ENCODE measurements at places on chromosomes 1 and 21.

DNA sequence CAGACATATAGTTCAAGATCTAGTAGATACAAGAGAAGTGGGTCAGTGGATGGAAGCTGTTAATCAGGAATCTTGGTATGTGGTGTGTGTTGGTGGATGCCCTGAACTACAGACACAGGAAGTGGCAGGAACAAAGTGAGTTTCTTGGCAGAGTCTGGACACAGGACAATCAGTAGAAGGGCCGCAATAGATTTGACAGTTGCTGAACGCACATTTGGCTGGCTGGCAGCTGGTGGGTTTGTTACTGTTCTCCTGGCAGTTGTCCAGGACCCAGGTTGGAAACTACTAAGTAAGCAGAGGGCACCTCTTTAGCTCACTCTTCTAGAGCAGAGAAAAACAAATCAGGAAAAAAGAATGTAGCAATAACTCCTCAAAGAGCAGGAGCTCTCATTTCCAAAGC, 13.2 kb downstream of the KRTAP26-1 start:
- no peak for DNase-seq

- no peak for DNase-seq
Observed at GRCh38 chr1:172351346-172351745, 69.1 kb upstream of the C1orf105 start.

GRCh38 chr21:28936036-28936435, 56.6 kb downstream of the LTN1 start:
- peak; percentile 54 for DNase-seq

GRCh38 chr1:70963374-70963773, 84.2 kb downstream of the PTGER3 start:
- no peak for DNase-seq

DNA sequence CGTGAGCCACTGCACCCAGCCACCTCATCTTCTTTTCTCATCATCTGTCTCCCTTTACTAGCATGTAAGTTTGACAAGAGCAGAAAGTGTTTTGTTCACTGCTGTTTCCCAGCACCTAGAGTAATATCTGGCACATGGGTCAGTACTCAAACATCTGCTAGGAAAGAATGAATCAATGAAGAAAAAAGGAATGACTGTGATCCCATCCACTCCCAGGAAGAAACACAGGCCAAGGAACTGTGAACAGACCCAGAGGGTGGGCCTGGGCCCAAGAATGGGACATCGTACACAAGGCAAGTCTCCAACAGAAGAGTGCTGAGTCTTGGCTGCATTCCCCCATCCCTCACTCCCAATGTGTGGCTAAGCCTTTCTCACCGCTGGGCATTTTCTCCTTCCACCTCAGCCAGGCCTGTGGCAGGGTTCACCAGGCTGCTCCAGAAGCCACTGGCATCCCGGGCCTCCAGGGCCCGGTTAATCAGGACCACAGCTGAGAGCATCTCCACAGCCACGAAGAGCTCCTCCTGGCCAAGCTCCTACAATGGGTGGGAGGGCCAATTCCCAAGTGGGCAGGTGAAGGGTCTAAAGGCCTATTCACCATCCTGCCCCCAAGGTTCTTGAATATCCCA, 18.4 kb downstream of the IQGAP3 start:
- no peak for DNase-seq

DNA sequence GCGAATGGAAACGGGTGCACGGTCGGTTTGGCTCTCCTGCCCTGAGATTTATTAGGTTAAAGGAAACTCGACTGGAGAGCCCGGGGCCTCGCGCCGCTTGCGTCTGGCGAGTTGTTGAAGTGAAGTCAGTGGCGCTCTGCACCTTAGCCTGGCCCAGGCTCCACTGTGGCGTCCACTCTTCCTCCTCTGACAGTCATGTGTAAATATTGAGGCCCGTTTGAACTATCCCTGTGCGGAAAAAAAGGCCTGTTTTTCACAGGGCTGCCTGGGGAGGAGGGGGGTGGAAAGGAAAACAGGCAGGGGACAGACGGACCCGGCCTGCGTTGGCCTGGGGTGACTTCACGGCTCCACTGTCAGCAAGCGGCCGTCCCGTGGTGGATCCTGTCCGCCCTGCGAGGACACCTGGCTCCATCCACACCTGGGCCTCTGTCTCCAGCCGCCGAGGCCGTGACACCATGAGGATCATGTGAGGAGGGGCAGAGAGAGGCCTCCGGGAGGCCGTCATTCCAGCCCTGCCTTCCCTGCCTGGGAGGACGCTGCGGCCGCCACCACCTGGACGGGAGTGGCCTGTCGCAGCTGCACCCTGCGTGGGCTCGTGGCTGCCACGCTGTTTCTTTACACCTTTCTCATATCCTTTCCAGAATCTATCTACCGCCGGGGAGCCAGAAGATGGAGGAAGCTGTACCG, 59.8 kb downstream of the FAAP20 start:
- no peak for DNase-seq

GRCh38 chr1:70487910-70488665, 77.0 kb downstream of the CTH start:
- no peak for DNase-seq

DNA sequence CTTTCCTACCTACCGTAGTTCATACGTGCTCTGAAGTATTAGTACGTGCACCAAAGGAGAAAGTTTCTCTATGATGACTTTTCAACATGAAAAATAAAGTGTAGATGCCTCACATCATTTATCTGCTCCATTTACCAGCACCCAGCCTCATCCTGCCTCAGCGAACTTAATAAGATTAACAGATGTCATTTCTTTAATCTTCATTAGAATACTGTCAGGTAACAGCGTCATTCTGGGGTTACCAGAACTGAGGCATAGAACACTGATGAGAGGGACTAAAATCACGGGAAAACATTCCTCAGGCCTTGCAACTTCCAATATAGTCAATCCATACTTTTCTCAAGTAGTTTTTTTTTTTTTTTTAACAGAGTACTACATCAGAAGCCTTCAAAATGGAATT, 43.2 kb upstream of the DISC1 start:
- no peak for DNase-seq

- peak; percentile 70 for DNase-seq
Observed at GRCh38 chr1:39098546-39099250, 72.5 kb downstream of the NDUFS5 start.

GRCh38 chr21:36323032-36323431, 3.0 kb downstream of the MORC3 start:
- DNase-seq = no peak

DNA sequence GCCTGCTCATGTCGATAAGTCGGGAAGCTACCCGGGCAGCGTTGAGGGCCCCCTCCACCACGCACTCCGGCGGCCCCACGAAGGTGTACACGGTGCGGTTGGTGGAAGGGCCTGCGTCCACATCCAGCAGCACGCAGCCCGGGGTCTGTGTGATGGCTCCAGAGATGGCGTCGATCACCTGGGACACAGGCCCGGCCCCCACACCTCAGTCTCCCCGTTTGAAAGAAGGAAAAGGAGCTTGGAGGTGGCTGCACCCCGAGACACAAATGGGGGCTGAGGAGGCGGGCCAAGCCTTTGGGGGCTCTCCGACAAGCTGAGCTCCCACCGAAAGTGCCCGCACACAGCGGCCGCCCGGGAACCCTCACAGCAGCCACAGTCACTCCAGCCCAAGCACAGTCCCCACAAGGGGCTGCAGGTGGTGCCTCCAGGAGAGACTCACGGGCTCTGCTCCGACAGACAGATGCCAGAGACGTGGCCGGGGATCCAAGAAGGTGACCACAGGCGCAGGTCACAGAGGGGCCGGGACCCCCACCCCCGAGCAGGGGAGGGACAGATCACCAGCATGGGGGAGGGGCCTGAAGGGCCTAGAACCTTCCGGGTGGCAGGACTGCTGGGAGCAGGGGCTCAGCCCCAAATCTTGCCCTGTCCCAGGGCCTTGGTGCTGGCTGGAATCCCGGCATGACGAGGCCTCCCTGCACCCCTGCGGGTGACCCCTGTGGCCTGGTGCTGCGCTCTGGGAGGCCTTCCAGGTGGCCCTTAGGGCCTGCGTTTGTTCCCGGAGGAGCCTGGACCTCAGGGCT, 1.0 kb downstream of the FTCD start:
- DNase-seq = no peak

DNA sequence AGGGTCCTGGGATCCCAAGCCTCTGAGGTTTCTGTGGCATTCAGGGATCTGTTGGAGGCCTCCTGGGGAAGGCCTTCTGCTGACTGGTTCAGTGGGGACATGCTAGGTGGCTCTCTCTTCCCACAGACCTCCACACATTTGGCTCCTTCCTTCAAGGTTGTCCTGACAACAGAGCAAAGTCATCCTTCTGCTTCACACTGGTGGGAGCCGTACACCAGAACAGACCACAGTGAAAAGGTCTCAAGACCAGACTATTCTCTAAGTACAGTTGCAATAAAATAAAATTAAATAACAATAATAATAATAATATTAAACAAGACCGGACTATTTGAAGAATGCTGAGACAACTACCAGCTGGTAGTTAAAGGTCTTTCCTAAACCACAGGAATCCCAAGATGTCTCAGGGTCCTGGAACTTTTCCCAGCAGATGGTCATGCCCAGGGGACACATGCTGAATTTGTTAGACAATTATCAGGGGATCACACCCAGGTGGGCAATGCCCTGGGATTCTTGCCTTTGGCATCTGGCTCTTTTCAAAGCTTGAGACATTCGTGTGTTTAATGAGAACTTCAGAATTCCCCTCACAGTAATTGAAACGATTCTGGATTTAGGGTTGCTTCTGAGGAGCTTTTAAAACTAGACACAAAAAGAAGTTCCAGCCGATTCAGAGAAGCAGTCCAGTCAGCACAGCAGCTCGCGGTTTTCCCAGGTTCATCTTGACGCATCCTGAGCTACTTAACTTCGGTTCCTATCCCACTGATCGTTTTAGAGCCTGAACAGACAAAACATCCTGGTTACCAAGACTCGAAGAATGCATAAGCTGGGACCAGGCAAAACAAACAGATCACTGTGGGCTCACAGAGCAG, 22.9 kb downstream of the HTR1D start:
- peak; percentile 84 for DNase-seq

DNA sequence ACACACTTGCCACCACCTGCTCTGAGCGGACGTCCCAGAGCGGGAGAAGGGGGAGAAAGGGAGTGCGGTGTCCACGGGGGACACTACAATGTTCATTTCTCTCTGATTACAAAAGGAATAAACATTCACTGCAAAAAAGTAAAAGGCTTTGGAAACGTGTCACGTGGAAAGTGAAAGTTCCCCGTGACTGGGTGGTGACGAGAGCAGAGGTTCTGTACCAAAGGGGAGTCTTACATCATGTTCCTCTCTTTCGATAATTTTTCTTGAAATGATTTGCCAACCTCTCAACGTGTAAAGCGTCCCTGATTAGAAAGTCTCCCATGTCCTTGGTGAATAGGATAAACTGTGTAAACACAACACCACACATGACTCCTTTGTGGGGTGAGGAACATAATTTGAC, 22.0 kb upstream of the PRDM15 start:
- DNase-seq = no peak

DNA sequence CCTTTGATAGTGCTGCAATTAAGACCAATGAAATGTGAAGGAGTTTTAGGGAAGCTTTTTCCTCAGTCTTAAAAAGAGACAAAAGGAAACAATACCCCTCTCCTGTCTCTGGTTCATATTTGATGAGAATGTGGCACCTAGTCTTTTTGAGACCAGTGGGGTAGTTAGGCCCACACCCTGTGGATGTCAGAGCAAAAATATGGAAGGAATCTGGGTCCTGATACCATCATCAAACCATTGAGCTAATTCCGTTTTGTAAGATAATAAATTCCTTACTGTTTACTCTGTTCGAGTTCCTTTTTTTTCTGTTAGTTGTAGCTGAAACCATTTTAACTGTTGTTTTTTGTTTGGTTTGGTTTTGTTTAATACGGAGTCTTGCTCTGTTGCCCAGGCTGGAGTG, 33.3 kb downstream of the PTPRC start:
- peak; percentile 88 for DNase-seq

GRCh38 chr1:182795563-182796228, 6.1 kb downstream of the NPL start:
- DNase-seq = no peak

DNA sequence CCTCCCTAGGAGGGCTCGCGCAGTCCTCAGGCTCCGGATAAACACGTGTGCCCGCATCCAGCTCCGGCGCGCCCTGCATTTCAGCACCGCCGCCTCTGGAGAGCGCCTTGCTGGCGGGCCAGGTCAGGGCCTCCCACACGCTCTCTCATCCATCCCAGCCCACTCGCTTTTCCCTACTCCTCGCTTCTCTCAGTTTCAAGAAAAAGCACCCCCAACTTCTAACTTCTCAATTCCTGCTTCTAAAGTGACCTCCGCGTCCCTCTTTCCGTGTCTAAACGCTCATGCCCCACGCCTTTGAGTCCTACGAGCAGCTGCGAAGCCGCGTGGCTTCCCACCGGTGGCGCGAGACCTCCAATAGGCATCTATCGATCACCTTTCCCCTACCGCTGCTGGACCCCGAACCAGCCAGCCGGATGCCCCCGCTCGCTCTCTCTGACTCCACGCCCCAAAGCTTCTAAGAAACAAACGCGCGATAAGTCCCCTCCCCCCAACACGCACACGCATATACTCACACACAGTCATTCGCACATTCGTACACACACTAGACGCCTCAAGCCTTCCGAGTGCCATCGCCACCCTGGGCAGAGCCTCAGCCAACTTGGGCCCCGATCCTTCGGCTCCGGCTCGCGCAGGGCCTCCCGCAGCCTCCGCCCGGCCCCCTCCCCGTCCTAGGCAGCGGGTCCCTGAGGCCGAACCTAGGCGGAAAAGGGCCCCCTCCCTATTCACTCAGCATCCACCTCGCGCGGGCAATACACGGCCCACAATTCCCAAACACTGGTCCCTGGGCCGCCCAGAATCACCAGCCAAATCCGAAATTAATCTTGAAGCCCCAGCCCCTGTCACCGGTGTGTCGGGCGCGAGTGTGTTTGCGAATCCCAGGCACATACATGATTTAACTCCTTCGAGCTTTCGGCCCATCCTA, 1.1 kb downstream of the NMNAT2 start:
- DNase-seq = no peak

DNA sequence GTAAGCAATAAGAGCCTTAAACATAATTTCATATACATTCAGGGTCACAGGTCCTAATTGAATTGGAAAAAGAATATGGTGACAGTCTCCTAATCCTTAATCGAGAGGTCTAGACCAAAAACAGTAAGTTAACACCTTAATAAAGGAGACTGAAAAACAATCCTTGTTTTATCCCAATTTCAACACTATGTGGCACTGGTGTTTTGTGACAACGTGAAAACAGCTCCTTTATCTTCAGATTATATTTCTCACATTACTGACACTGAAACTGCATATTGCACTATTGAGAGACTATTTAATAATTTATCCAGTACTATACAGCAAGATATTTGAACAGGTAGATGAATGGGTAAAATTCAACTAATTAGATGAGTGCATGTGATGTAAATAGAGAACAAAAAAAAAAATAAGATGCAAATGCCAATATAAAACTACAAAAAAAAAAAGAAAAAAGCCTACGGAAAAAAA, 34.1 kb downstream of the TP53BP2 start:
- DNase-seq = no peak

DNA sequence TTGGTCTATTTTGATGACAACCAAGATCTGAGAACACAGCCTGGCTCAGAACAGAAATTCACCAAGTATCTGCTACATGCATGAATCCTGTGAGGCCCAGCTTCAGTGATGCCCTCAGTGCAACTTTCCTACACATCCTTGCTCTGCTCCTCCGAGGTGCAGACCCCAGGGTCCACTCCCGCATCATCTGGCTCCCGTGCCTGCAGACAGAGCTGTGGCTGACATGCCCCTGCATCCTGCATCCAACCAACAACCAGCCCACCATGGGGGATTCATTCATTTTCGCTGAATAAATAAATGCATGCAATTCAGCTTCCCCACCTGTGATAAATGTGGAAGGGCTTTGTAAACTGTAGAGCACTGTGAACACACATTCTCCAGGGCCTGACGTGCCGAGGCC, 112.3 kb downstream of the GLIS1 start:
- DNase-seq = no peak

- DNase-seq = no peak
Observed at GRCh38 chr21:25925936-25926335, 191.2 kb downstream of the GABPA start.

GRCh38 chr1:1259951-1260600, 13.6 kb upstream of the C1QTNF12 start:
- DNase-seq = no peak

Data from BJ (cell line).